ENCODE measurements at places on chromosomes 3 and 15. TPM values are rescaled to one million over a fixed set of nuclear protein-coding genes. Genes with fewer than 3 reads are reported as not detected.

TM4SF4 gene
- not detected for total RNA-seq

GNAT1 gene
- total RNA-seq = not detected

DNA sequence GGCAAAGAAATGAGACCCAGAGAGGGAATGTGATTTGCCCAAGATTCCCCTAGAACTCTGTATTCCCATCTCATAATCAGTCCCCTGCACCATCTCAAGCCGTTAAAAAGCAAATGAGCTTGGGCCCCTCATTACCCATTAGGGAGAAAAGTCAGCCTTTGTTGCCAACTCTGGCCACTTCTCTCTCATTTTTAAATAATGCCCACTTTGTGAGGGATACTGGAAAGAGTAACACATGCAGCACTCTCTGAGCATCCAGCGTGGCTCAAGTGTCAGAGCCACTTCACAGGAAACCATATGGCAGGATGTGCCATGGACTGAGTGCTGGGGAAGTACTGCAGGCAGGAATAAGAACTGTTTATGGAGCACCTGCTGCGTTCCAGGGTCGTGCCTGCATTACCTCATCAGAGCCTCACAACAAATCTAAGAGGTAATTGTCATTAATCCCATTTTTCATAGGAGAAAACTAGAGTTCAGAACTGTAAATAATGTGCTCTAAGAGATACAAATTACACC is 49.8 kb upstream of the SLC6A1 start:
- DNase-seq = no peak

CLASP2 gene
- 56.3 TPM for total RNA-seq

SNX22 gene
- total RNA-seq = 0.27 TPM

GRCh38 chr15:52208306-52208946 is 17.2 kb upstream of the GNB5 start:
- peak; percentile 26 for DNase-seq

DNA sequence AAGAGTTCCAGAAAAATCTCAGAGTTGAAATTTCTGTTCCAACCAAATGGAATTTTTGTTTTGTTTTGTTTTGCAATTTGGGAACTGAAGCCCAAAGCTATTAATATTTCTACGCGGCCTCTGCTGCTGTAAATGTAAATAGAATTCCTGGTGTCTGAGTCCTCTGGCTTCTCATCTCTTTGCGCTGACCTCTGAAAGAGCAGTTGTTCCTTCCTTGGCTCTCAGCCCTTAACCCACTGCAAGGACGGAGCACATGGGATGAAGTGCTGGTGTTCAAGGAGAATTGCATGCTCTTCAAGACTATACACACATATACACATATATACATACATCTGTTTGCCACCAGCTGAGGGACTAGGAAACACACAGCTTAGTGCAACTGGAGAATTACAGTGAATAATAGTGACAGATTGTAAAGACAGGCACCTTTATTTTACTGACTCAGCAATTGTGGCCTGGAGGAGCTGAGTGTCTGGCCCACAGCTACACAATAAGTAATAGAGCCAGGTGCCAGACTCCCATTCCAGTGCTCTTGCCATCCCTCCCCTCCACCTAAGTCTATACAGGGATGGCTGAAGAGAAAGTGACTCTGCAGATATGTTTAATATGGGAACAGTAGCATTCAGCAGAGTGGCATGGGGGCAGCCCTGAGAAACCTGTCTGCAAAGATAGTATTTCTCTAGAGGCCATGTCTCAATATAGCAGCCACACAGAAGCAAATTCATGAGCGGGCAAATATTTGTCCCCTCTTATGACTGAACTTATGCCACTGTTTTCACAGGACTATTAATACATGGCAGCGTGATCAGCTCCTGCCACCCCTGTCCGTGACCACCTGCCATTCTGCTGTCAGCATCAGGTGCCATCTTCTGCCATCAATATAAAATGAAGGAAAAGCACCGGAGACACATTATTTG is 42.3 kb downstream of the NEK10 start:
- DNase-seq = peak; percentile 90
